Stimulated activated CD4-positive, alpha-beta T cell treated with anti-CD3 and anti-CD28 coated beads, Interleukin-2, amount 100 ng/mL, for 48 hours (primary cell): ENCODE measurements at places on chromosomes 11 and 22.

DNA sequence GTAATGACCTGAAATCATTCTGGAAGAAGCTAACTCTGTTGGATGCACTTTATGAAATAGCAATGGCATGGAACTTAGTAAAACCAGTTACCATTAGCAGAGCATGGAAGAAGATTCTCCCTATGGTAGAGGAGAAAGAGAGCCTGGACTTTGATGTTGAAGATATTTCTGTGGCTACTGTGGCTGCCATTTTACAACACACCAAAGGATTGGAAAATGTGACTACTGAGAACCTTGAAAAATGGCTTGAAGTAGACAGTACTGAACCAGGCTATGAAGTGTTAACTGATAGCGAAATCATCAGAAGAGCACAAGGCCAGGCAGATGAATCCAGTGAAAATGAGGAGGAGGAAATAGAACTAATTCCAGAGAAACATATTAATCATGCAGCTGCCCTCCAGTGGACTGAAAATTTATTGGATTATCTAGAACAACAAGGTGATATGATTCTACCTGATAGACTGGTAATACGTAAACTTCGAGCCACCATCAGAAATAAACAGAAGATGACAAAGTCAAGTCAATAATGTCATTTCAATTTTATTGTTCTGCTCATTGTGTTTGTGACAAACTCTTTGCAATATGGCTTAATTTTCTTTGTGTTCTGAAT, 2.0 kb downstream of the JRKL start:
- no peak for DNase-seq

GRCh38 chr22:32957200-32957803, 100.9 kb downstream of the SYN3 start:
- no peak for DNase-seq

GRCh38 chr11:2481253-2481652, 36.4 kb downstream of the KCNQ1 start:
- no peak for DNase-seq

GRCh38 chr11:117482881-117483280, 155.2 kb downstream of the CEP164 start:
- DNase-seq: no peak

DNA sequence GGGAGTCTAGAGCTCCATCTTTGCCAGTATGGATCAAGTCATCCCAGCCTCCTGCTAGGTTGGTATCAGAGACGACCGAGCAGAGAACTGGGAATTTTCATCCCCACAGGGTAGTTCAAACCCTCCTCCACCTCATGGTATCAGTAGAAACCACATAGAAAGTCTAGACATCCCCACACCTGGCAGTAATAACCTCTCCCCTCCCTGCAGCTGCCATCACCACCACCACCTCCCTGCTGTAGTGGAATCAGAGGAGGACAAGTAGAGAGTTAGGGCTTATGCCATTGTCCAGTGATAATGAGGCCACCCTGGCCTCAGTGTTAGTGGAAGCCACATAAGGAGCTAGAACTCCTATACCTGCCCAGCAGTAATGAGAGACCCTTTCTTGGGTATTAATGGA, 34.3 kb downstream of the BTG4 start:
- no peak for DNase-seq

DNA sequence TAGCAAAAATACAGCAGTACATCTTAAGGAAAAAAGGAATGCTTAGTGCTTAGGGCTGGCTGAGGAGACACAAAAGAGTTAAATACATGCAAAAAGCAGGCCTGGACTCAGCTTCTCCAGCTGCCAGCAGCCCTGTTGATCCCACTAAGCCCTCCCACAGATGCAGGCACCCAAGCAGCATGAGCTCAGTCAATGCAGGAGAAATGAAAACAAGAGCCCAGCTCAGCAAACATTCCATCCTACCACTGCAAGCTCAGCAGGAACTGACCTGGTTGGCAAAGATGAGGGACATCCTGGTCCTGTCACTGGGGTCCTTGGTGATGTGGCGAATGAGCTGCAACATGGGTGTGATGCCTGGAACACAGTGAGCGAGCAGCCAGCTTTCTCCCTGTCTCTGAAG, 5.8 kb downstream of the CYB5R2 start:
- no peak for DNase-seq

- DNase-seq: no peak
Observed at GRCh38 chr11:34308913-34309585, 48.8 kb downstream of the ABTB2 start.
